NCI-H446 (cell line): ENCODE measurements at places on chromosomes 16 and 17.

DNA sequence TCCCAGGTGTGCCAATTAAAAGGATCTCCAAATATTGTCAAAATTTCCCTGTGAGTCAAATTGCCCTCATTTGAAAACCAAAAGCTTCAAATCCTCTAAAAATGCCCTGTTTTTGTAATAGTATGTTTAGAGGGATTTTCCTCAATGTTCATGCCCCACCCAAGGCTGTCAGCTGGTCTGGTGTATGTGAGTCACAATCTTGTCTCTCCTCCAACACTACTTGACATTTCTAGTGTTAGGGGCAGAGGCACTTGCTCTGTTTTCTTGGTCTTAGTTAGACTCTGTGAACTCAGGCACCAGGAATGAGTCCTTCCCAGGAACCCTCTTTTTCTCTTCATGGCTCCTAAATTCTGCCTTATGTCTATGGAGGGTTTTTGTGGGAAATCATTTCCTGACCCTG, 634.8 kb downstream of the KCNJ2 start:
- no peak for DNase-seq

DNA sequence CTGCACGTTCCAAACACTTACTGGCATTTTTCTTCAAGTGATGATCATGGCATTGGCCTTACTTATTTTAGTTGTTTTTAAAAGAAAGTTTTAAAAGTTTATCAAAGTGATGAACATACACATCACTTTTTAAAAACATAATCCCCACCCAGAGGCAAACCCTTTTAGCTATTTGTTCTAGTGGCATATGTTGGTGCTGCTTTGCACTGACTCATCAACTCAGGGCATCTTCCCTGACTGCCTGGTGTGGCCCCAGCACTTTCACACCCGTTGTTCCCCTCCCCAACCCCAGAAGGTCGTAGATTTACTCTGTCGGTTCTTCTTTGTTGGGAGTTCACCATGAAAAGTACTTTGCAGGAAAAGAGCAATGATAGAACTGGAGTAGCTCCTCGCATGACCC, 161.3 kb downstream of the RPTOR start:
- no peak for DNase-seq

GRCh38 chr16:11843206-11843605, 8.1 kb downstream of the RSL1D1 start:
- DNase-seq, result no peak

DNA sequence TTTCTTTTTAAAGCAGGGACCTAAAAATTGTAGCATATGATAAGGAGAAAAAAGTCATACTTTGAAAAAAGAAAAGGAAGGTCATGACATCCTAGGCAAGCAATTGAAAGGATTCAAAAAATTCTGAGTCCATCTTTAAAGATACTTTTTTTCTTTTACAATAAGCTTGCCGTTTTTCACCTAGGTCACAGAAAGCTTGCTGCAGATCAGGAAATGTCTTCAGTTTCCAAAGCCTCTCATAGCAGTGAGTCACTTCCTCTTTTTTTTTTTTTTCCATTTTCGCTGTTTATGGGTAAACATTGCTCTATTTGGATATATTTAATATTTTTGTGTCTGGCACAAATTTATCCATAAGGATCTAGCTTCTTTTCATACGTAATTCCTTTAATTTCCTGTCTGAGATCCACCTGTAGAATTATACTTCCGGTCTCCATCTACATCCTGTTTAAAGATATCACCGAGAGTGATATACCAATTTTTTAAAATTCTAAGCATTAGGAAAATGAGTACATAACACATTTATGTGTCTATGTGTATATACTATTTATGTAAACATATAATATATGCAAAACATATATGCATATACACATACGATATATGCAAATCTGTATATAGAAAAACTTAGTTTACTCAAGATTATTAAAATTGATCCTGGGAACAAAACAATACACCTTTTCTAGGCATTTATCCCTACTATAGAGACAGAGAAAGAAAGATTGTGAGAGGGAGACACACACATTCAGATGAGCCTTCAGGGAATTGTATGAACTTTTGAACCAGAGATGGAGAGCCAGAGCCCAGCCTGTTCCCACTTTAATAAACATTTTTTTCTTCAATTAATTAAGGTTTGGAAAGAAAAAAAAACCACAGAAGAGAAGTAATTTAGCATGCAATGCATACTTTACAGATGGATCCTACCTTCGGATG, 134.4 kb downstream of the SKAP1 start:
- no peak for DNase-seq

GRCh38 chr17:2684549-2684948, 27.0 kb downstream of the CLUH start:
- no peak for DNase-seq

DNA sequence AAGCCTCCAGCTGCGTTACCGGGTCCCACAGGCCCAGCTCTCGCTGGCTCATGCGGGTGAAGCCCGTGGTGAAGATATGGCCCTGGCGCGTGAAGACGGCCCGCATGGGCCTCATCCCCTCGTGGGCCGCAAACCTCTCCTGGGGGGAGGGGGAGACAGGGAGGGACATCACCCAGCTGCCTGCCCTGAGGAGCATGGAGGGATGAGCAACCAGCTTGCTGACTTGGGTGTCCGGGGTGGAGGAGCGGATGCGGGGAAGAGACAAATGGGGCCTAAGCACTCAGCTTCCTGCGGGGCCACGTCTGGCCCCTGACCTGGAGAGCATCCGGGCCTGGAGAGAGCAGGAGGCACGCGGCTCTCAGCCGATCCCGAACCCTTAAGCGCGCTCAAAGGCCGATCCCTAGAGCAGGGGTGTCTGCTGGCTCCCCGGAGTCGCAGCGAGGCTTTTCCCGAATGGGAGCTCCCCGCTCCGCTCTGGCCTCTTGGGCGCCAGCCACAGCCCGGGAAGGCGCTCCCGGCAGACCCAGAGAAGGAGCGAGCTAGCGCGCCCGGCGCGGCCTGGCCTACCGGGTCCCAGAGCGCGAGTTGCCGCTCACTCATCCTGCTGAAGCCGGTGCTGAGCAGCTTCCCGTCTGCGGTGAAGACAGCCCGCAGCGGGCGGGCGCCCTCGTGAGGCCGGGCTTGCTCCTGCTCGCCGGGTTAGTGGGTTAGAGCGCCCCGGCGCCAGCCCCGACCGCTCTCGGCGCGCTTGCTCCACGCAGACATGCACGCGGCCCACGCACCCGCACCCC, 5.0 kb downstream of the CORO6 start:
- DNase-seq, result no peak
